ENCODE measurements at places on chromosomes 6 and 20.

DNA sequence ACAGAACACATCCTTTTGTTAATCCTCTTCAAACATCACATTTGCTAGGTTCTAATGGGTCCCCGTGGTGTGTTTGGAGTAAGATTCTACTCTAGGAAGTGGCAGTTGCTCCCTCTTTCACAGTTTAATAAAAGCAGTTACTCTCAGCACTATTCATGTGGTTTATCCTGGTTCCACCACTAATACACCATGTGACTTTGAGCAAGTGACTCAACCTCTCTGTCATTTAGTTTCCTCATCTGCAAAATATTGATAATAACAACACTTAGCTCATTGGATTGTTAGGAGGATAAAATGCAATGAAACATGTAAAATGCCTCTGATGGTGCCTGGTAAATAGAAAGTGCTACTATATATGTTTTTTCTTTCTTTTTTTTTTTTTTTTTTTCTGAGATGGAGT, 488.0 kb upstream of the NOX3 start:
- DNase-seq: no peak

GRCh38 chr6:22670605-22671004, 101.2 kb downstream of the HDGFL1 start:
- no peak for DNase-seq

DNA sequence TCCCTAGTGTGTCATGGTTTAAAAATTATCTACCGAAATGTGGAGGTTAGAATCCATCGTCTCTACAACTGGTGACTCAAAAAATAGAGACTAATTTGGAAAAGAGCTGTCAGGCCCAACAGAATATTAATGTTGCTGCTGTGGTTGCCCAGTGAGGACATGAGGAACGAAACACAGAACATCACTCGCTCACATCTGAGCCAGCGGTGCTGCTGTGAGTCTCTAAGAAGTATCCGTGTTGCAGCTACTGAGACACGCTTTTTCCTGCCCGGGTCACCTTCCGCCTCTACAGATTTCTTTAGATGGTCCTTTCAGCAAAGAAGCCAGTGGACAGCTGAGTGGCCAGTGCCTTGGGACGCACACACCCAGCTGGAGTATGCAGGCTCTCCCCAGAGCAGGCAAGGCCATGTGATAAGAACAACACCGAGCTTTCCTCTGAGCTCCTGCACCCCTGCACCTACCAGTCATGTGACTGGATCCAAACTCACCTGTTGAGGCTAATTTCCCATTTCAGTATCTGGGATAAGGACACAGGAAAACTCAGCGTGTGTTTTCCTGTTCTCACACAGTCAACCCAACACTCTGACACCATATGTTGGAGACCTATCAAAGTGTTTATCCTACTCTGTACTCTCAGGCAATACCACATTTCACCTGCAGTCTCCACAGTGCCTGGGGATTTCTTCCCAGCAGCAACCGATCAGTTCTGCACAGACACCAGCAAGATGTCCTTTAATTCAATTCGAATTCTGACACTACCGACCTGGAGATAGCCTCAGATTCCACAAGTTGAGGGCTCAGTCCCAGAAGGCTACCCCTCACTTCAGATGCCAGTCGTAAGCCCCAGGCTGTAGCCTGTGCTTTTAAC, 119.0 kb upstream of the RPS6KA2 start:
- DNase-seq: no peak

GRCh38 chr20:3659492-3660261, 3.5 kb downstream of the GFRA4 start:
- DNase-seq: no peak
